ENCODE measurements at places on chromosomes 7 and 10.

- peak; percentile 66 for DNase-seq
Measured at GRCh38 chr10:95741807-95742467, 14.0 kb upstream of the ENTPD1 start.

DNA sequence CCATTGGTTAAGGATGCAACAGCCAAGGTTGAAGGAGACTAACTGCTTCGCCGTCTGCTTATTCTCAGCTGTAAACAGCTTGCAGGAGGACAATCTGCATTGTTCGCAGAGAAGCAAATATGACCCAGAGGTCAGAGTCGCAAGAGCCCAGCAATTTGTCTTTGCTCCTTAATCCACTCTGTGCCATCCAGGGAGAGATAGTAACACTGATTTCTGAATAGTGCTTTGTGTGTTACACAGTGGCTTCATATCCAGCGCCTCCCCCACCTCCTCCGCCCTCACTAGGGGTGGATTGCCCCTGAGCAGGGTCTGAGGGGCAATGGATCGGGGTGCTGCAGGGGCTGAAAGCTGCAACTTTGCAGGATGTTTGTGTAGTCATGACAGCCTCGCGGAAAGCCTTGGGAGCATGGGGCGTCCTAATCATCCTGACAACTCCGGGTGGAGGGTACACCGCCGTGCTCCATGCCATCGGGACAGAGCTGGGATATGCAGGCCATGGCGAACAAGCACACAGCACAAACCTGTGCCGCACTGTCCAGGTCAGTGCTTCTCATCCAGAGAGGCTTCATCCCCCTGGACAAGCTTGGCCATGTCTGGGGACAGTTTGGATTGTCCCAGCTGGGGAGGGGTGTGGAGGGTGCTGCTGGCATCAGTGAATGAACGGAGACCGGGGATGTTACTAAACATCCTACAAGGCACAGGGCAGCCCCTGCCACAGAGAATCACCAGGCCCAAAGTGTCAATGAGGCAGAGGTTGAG lies 103.1 kb upstream of the INSIG1 start:
- no peak for DNase-seq

DNA sequence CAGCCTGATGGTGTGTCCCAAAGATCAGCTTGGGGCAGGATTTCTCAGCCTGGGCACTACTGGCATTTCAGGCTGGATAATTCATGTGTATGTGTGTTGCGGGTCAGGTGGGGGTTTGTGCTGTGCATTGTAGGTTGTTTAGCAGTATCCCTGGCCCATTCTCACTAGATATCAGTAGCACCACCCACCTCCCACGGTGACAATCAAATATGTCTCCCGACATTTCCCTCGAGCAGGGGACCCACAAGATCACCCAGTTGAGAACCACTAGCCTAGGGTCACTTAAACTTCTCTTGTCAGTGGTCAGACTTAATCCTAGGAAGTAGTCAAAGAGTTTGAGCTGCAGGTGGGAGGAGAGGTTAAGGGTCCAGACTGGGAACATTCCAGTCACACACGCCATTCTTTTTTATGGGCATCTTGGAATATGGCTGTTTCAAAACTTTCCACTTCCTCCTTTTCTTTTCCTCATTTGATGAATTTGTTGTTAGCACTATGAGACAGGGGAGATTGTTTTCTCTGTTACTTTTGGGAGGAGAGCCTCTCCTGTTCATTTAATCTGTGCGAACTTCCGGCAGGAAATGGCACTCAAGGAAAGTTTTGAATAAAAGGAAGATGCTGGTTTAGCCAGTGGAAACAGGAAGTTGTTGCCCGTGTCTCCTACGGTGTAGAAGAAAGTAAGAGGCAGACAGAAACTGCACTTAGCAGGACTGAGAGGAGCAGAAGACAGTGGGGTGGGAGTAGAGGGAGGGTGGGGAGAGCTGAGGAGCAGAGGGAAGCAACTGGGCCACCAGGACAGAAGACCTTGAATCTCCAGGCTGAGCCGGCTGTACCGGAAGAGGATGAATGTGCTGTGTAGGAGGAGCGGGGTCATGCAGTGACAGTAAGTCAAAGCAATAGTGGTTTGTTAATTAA lies 17.6 kb upstream of the EXOC6 start:
- peak; percentile 46 for DNase-seq

DNA sequence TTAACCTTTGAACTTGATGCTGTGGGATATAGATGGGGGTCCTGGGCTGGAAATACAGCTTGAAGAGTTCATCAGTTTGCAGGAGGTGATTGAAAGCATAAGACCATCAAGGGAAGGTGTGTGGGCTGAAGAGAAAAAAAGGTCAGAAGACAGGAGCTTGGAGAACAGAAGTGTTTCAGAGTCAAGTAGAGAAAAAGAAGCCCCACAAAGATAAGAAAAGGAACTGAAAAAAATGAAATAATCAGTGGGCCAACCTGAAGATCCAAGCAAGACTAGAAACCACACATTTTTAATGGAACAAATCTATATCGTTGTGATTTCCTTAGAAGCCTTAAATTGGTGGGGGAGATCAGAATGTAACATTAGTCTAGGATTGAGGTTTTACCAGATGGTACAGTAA lies 22.5 kb downstream of the ZEB1 start:
- no peak for DNase-seq

DNA sequence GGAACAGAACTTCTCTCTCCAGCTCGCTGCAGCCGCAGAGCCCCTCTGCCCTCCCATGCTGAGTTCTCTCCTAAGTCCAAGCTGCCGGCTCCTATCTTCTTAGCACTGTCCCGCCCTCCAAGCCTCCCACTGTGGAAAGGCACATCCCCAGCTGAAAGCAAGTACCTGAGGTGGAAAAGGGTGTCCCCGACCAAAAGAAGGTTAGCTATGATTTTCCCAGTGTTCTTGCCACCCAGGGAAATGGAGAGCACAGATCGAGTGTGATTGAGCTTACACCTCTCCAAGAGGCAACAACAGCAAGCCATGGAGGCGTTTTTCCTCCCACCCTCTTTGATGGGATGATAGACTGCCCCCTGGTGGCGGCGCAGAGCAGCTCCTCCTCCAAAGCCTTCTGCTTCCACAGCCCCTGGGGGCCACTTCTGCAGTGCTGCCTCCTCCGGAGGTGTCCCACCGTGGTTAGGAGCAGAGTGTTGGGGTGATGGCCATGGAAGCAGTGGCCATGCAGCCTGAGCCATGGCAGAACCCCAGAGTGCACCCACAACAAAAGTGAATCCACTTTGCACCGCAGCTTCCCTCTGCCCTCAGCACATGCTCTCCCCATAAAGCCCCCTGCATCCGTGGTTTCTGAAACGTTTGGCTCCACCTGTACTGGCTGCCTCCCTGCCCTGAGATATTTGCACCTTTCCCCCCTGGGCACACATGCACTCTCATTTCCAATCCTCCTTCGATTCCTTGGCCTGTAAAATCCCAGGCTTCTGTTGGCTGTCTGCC lies 143.1 kb upstream of the STK17A start:
- DNase-seq, result peak; percentile 58

DNA sequence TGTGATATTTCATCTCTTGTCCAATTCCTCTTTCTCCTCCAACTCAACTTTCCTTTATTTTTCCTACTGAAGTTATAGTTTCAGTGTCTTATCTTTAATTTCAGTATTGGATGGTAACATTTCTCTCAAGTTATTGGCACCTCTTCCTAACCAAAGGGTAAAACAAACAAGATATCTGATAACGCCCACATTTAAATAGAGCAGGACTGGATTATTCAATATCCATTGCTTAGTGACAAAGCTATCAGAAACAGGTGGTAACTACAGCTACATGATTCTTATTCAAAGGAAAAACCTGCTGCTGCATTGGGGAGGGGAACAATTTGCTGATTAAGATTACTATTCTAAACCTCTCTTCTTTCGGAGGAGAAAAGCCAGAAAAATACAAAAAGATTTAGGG lies 87.8 kb downstream of the TAF3 start:
- no peak for DNase-seq

- DNase-seq, result peak; percentile 37
Measured at GRCh38 chr7:139830292-139830691, 1.2 kb downstream of the TBXAS1 start.

DNA sequence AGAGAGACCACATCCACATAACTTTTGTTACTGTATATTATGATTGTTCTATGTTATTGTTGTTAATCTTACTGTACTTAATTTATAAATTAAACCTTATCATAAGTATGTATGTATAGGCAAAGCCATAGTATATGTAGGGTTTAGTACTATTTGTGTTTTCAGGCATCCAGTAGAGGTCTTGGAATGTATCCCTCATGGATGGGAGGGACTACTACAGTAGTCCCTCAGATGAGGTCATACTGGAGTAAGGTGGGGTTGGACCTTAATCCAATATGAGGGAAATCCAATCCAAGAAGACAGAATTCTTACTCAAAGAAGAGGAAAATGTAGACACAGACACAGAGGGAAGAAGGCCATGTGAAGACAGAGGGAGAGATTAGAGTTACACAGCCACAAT lies 34.1 kb upstream of the MALRD1 start:
- DNase-seq, result no peak

DNA sequence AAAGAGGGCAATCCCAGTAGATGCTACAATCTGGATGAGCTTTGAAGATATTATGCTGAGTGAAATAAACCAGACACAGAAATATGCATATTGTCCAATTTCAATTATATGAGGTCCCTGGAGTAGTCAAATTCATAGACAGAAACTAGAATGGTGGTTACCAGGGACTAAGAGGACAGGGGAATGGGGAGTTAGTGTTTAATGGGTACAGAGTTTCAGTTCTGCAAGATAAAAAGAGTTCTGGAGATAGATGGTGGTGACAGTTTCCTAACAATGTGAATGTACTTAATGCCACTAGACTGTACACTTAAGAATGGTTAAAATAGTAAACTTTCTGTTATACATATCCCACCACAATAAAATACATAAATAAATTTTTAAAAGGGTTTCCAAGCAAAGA lies 236.6 kb downstream of the ELMO1 start:
- no peak for DNase-seq

- no peak for DNase-seq
Measured at GRCh38 chr7:85095366-85095765, 91.5 kb downstream of the SEMA3D start.

DNA sequence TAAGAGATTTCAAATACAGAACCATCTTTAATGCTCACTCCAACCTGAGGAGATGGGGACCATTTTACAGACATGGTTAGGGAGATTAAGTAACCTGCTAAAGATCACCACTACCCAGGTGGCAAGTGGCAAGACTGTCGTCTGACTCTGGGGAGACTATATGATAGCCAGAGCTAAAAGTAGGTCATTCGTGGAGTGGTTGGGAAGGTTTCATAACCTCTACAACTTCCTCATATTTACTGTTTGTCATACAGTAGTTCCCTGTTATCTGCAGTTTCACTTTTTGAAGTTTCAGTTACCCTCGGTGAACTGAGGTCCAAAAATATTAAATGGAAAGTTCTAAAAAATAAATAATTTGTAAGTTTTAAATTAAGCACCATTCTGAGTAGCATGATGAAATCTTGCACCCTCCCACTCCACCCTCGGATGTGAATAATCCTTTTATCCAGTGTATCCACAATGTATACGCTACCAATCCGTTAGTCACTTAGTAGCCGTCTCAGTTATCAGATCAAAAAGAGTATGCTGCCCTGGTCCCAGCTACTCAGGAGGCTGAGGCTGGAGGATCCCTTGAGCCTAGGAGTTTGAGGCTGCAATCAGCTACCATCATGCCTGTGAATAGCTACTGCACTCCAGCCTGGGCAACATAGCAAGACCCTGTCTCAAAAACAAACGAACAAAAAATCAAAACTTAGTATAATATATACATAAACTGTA lies 14.9 kb upstream of the LGI1 start:
- DNase-seq, result peak; percentile 87

GRCh38 chr7:51213618-51214017 lies 103.0 kb downstream of the COBL start:
- no peak for DNase-seq

DNA sequence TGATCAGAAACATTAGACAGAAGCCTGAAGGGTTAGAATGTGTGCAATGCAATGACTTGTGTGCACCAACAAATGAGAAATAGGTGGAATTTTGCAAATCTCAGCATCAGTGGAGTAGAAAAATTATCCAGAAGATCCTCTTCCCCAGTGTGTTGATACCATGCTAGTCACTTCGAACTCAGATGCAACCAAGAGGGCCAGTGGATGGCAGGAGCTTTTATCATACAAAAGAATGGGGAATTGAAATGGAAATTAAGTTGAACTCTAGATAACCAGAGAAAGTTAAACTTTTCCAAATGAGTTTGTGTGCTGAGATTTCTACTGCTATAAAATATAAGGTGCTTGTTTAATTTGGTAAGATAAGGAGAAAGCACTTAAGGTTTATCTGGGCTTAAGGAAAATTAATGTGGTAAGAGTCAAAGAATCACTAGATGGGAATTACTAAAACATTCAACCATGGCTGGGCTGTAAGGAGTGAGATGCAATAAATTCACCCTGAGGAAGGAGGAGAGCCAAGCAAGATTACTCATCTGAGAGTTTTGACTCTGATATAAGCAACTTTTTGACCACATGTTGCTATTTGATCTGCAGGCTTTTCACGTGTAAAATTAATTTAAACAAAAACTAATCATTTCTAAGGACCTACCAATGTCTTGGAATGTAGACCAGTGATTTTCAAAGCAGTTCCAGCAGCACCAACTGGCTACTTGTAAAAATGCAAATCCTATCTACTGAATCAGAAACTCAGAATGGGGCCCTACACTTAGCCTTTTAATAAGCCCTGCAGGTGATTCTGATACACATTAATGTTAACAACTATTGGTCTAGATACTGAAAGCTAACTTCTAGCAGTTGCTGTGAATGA lies 113.2 kb downstream of the CDC14C start:
- no peak for DNase-seq

DNA sequence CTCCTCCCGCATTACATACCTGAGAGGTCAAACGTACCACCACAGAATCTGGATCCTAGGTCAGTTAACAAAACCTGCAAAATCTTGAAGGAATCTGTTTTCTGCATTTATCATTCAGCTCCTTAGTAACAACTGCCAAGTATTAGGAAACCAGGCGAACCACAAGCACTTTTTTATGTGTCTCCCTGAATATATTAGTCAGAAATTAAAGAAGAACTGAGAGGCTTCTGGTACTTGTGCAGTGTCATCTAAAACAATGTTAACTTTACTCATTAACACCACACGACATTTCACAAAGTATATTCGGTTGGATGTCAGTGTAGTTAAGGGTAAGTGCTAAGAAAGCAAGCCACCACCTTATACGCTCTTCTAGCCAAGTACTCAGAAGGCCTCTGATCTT lies 2.5 kb downstream of the CCDC6 start:
- DNase-seq, result peak; percentile 48

DNA sequence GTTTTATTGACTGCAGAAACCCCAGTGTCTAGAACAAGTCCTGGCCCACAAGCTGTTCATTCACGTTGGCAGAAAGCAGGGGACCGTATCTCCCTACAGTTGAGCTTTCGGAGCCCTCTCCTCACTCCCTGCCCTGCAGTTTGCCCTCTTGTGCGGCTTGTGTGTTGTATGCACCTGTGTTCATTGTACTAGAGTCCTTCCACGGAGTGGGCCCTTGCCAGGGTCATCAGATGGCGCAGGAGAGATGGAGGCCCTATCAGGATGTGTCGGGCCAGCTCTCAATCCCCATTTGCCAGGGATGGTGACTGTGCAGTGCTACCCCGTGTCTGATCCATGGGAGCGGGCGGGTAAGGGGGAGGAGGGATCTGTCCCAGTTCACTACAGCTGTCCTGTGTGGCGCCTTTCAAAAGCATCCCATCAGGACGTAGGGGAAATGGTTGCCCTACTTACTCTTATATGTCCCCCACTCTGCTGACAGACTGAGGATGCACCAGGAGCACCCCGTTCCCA lies 77.4 kb upstream of the PRR15 start:
- no peak for DNase-seq
